GM12878 (cell line): ENCODE measurements at places on chromosomes 3 and 15.

DNA sequence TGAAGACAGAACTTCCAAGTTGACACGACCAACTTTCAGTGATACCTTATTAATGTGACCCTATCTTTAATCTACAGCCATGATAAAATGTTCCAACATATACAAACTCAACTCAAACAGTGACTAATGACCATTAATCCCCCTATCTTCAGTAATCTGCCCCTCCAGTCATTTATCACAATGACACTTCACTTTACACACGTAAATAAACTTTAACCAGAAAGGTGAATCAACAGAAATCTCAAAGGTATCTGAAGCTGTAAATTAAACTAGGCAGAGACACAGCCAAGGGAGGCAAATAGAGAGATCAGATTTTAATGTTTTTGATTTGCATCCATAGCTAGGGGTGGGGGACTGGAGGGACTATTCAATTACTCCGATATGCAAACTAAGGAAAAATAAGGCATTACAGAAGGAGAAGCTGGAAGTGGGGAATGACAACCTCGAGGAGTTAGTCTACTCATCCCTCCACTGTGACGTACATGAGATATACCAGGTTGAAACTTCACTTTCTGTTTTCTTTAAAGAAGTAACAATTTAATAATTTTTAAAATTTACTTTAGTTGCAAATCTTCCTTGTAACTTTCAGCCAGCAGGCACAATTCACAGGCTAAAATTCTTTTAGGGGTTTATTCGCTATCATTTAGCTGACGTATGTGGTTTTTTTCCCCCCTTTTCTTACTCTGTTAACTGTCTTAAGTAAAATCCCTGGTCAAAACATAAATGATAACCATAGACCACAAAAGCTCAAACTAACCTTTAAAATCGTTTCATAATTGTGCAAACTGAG, 751.0 kb downstream of the ROBO1 start:
- DNase-seq: no peak

- no peak for DNase-seq
Measured at GRCh38 chr15:70636540-70637165, 126.7 kb downstream of the UACA start.

GRCh38 chr15:68821841-68822381, 1.2 kb upstream of the ANP32A start:
- DNase-seq: no peak

DNA sequence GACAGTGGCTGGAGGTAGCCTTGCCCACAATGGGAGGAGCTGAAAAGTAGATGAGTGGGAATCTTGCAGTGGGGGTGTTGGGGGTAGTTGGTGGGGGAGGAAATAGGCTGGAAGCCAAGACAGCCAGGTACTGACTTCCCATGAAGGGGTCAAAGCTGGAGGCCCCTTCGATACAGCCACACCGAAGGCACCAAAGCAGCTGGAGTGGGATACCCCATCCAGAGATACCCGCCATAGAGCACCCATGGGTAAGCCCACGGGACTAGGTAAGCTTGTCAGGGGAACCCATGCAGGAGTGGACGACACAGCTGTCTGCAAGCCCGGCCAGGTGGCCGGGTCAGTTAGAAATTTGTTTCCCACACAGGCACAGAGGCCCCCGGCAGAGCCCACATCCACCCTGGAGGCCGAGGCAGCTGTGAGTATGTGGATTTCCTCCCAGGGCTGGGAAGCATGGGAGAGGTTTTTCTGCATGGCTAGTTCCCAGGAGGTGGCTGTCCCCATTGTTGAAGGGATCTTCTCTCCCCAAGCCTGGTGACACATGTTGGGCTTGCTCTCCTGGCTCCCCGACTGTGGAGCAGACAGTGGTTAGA, 28.6 kb downstream of the PRR23E start:
- DNase-seq: no peak

DNA sequence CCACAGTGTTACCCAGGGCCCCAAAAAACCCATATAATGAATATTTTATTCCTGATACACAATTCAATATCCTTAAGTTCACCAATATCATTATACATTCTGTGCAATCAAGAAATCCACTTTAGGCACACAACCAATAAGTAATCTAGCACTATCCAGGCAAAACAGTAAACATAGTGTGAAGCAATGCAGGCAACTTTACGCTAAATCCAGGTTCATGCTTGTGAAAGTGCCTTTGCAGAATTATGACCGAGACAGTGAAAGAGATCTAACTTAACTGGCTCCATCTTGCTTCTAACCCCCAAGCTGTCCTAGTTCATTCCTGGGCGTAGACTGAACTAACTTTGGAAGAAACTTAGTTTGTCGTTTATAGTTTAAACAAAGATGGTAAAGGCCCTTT, 34.2 kb upstream of the INO80 start:
- DNase-seq: no peak

- no peak for DNase-seq
Measured at GRCh38 chr15:61654918-61655317, 405.3 kb downstream of the VPS13C start.

- DNase-seq: no peak
Measured at GRCh38 chr15:78394981-78395616, 42.9 kb upstream of the IREB2 start.

DNA sequence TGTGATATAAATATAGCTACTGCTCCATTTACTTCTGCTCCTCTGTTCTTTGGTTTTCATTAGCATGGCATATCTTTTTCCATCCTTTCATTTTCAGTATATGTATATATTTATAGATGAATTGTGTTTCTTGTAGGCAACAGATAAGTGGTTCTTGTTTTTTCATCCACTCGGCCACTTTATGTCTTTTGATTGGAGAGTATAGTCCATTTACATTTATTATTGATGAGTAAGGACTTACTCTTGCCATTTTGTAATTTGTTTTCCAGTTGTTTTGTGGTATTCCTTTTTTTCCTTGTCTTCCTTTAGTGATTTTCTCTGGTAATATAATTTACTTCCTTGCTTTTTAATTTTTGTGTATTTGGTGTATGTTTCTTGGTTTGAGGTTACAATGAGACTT, 26.8 kb upstream of the COPB2 start:
- no peak for DNase-seq

DNA sequence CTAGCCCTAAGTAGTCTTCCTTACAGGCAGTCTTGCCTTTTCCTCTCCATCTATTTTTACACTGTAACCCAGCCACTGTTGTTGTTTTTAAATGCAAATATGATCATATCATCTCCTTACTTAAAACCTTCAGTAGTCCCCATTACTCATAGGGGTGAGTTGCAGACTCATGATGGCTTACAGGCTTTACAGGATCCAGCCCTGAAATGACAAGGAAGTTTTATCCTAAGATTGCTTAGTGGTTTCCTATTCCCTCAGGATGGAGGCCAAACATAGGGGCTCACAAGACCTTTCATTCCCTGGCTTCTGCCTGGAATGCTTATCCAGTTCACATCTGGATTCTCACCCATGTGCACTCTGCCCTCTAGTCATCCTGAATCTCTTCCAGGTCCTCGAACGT, 27.7 kb upstream of the PCOLCE2 start:
- DNase-seq: no peak

GRCh38 chr15:27479296-27480140, 508.5 kb downstream of the GABRG3 start:
- DNase-seq: no peak
